Stimulated activated CD8-positive, alpha-beta memory T cell treated with anti-CD3 and anti-CD28 coated beads, Interleukin-12 subunit alpha, Interleukin-12 subunit beta, amount 100 ng/mL, for 1 hour (primary cell): ENCODE measurements at places on chromosomes 7 and 10.

DNA sequence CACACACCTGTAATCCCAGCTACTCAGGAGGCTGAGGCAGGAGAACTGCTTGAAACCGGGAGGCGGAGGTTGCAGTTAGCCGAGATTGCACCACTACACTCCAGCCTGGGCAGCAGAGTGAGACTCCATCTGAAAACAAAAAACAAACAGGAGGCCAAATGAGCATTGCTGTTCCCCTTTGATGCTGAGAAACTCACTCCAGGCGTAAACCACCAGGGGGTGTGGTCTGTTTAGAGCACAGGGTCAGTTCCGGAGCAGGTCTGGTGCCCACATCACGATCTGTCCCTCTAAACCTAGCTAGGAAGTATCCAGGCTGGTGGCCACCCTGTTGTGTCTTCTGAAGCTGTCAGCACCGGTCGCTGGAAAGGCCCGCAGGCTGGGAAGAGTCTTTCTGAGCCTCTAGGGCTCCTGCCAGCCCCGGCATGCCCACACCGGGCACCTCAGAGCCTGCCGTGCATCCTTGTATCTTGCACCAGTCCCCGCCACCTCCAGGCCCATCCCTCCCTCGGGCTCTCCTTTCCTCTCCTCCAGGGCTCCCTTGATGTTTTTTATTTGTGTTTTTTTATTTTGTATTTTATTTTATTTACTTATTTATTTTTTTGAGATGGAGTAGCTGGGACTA is 66.3 kb upstream of the SH2B2 start:
- DNase-seq = no peak

- no peak for DNase-seq
Measured at GRCh38 chr10:69734797-69735468, 66.8 kb upstream of the COL13A1 start.

DNA sequence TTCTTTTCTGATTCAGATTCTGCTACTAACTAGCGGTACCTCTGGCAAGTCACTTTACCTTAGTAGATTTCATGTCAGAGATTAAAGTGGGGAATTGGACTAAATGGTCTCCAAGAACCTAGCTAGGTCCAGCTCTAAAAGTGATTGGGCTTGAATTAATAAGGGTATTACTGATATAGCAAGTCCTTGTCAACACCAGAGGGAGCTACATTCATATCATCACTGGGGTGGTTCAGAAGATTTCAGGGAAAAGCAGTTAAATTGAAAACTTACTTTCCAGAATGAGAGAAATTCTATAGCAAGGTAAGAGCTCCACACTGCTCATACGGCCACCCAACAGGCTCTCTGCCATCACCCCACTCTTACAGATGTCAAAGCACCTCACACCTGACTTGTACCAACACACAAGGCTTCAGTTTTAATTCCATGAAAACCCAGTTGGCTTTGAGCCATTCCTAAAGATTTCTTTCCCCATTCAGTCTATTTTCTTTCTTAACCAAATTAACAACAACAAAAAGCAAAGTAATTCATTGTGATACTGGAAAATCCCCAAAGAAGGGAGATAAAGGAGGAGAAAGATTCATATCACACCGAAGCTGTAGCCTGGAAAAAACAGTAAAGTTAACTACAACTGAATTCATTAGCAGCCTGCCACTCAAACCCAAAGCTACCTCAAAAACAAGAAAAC is 38.0 kb upstream of the SPOCK2 start:
- DNase-seq = no peak

GRCh38 chr7:12570534-12571461 is at the start of gene SCIN:
Gene SCIN, plus strand, starts transcription at chr7:12570720. Its CDS starts 67 bp downstream, at chr7:12570787.
- DNase-seq = no peak

GRCh38 chr7:65798111-65799075 is 74.5 kb upstream of the VKORC1L1 start:
- DNase-seq = no peak

GRCh38 chr10:43845121-43845520 is 196.4 kb upstream of the ZNF32 start:
- no peak for DNase-seq

- no peak for DNase-seq
Measured at GRCh38 chr7:85341973-85342372, 155.1 kb upstream of the SEMA3D start.

GRCh38 chr7:81929386-81929785 is 159.5 kb upstream of the HGF start:
- no peak for DNase-seq

GRCh38 chr7:111041577-111041976 is 49.4 kb upstream of the LRRN3 start:
- no peak for DNase-seq

- DNase-seq = peak; percentile 70
Measured at GRCh38 chr10:70602665-70603448, at the start of gene PRF1. Gene PRF1, minus strand, starts transcription at chr10:70602741. Its CDS starts 1,839 bp downstream, at chr10:70600902.

- DNase-seq = no peak
Measured at GRCh38 chr10:130138479-130138866, 2.3 kb downstream of the GLRX3 start.

DNA sequence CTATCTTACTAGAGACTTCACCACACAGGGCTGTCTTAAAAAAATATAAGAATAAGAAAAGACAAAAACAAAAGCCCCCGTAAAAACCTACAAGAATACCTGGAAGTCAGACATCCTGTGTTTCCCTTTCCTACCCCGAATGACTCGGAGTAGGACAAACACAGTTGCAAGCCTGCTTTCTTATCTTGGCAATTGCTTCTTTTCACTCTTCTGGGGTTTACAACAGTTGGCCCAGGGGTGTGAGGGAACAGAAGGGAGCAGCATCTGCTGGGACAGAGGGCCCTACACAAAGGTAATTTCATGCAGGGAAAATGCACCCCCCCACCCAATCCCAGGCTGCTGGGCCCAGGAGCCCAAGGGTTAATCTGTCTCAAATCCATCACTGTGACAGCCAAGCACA is 220.6 kb downstream of the ARHGAP12 start:
- DNase-seq = no peak

GRCh38 chr7:112963634-112964033 is 123.0 kb downstream of the GPR85 start:
- no peak for DNase-seq

- DNase-seq = no peak
Measured at GRCh38 chr7:124155432-124156022, 122.7 kb upstream of the TMEM229A start.

- no peak for DNase-seq
Measured at GRCh38 chr7:32536585-32536984, 41.3 kb downstream of the AVL9 start.

DNA sequence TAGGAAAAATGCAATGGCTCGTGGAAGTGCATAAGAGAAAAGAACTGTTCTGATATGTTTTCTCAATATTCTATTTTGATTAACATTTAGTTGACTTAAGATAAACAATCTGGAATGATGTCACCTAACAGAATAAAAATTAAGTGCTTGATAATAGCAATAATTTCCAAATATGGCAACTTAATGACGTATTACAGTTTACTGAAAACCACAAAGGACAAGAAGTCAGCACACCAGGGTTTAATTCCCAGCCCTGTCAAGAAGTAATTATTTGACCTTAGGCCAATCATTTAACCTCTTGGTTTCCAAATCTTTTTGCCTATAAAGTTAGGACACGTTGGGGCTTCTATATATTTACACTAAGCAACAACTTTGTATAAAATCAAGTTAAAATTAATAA is 95.7 kb downstream of the CABCOCO1 start:
- no peak for DNase-seq

- no peak for DNase-seq
Measured at GRCh38 chr7:100623951-100624824, 11.8 kb downstream of the MOSPD3 start.

DNA sequence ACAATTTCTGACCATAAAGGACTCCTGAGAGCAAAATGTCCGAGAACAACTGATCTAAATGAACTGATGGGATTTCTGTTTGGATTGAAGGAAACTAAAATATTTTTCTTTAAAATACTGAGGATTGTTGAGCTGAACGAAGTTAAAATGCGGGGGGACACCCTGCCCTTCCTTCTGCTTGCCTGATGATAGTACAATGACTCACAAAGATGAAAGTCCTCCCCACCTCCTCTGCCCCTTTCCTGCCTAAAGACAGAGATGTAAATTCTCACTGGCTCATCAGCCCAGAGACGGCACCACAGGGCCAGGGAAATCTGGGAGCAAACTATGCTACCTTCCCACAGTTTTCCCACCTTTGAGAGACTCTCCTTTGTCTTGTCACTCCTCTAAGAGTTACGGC is 180.6 kb downstream of the PHTF2 start:
- no peak for DNase-seq

- DNase-seq = no peak
Measured at GRCh38 chr7:74345970-74346369, 56.8 kb downstream of the CLIP2 start.

DNA sequence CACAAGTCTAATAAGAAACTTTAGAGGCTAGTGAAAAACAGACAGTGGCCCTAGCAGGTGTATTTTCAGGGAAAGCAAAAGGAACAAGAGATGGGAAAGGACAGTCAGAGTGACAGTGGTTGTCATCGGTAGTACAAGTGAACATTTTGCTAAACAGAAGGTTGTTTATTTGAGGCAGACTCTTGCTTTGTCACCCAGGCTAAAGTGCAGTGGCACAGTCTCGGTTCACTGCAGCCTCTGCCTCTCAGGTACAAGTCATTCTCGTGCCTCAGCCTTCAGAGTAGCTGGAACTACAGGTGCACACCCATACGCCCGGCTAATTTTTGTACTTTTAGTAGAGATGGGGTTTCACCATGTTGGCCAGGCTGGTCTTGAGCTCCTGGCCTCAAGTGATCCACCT is 195.8 kb downstream of the RELN start:
- no peak for DNase-seq

DNA sequence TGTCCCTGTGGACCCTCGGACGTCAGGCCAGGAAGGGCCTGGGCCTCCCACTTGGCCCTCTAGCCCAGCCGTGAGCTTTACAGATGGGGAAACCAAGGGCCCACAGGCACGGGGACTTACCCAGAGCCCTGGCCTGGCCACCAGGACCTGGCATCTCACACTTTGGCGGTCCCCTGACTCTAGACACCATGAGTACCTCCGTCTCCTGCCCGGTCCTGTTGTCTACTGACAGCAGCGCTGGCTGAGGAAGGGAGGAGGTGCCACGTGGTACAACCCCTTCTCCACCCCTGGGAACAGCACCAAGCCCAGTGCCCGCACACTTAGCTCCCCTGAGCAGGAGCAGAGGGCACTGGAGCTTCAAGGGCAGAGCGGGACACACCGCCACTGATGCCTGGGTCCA is 26.1 kb downstream of the ADGRA1 start:
- no peak for DNase-seq

- no peak for DNase-seq
Measured at GRCh38 chr10:110265573-110266193, 39.0 kb downstream of the SMNDC1 start.

GRCh38 chr7:37289781-37290180 is 158.9 kb downstream of the ELMO1 start:
- DNase-seq = no peak

GRCh38 chr7:32479574-32480200 is 10.5 kb downstream of the LSM5 start:
- DNase-seq = no peak

DNA sequence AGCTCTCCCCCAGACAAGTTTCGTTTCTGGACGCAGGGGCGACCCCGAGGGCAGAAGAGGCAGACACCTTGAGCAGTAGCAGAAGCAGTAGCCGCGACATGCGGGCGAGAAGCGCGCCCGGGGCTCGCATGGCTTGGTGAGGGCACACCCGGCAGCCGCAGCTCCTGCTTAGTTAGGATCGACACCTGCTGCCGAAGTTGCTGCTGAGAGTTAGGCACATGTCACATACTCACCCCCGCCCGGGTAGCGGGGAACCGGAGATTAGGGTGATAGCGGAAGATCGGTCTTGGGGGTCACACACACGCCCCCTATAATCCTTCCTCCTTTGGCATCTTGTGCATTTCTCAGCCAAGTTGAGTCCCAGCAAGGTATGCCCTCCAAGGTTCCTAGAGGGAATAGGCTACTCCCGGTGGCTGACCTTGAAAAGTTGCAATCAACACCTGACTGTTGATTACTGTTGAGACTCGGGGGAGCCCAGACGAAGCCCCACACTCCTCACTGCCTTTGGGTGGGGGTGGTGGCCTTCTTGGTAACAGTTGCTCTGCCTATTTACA is 668 bp downstream of the GPR37 start:
- no peak for DNase-seq

- no peak for DNase-seq
Measured at GRCh38 chr10:114870486-114870885, 48.9 kb downstream of the FHIP2A start.

DNA sequence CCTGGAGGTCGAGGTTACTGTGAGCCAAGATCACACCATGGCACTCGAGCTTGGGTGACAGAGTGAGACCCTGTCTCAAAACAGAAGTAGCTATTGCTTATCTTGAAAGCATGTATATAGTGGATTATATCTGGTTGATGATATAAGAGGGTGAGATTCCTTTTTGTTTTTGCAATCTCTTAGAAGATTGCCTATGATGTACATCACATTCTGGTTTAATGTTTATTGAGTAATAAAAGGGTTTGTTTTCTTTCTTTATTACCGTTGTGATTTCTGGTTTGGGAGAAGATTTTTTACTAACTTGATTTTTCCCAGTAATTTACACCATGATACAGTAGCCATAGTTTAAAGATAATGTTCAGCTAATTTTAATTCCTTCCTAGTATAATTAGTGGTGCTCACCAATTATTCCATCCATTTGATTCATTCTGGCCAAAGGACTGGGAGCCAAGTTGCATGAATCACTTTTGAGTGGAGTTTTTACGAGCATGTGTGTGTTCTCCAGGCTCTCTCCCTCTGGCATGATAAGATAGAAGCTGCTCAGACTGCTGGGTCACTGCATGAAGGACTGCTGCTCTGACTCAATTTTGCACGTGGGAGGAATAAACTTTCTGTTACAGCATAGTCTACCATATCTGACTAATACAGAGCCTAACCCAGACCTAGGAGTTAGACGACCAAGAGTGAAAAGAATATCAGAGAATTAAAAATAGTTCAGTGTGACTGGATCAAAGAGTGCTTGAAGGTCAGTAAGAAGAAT is 13.5 kb upstream of the TSPAN13 start:
- no peak for DNase-seq

- no peak for DNase-seq
Measured at GRCh38 chr7:123355576-123356190, 155.9 kb upstream of the SLC13A1 start.

GRCh38 chr10:48282829-48283228 is 8.3 kb upstream of the FRMPD2 start:
- DNase-seq = no peak

DNA sequence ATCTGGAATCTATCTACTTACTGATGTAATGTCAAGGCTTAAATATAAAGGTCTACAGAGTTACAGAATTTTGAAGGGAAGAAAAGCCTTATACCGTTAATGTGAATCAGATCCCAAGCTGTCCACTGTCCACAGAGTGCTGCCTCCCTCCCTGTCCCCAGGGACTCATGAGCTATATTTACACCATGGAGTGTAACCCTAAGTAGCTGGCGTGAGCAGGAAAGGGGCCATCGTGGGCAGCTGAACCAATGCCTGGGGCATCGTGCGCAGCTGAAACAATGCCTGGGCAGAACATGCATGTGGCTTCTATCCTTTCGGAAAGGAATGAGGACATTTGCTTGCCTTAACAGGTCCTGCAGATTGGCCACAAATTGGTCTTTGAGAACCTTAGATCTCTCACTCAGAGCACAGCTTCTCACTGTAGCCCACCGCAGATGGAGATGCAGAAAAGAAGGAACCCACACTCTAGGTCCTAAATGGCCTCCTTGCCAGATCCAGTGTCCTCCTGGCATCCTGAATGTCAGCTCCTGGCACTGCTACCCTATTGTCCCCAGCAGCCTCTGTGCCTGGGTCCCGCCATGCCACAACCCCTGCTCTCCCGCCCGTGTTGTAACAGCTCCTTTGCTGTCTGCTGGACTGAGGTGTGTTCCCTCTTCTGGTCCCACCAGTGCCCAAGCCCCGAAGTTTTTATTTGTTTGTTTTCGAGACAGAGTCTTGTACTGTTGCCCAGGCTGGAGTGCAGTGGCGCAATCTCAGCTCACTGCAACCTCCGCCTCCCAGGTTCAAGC is 30.3 kb downstream of the CCDC3 start:
- no peak for DNase-seq
